ENCODE measurements at places on chromosomes 4 and X.

GRCh38 chr4:20368926-20369325 lies 117.2 kb downstream of the SLIT2 start:
- no peak for DNase-seq

GRCh38 chr4:184399512-184399908 lies 74.8 kb downstream of the IRF2 start:
- DNase-seq = no peak

DNA sequence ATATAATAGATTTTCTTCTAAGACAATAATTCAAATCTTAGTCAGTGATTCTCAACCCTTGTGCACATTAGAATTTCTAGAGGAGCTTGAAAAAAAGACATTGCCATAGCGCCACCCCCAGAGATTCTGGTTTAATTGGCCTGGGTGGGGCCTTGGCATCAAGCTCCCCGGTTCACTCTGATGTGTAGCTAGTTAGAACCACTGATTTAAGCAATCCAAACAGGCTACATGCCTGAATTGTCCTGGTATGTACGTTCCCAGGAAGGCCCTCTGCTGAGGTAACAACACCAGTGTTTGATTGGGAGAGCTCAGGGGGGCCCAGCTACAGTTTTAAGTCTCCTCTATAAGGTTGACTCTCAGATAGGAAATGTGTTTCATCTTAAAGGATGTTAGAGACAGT lies 1.3 kb upstream of the ATP10D start:
- no peak for DNase-seq

DNA sequence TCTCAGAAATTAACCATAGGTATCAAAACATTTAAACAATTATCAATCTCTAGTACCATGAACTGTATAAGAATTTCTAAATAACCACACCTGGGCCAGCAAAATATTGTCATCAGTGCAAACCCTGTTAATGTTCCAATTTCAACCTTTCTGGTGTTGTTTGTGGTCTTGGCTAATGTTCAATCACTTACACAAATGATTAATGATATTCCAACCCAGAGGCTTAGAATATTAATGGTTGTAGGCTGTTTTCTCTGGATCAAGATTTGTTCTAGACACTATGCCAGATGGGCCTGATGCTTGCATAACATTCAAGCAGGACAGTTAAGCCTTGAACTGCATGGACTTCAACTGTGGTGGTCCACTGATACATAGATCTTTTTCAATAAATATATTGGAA lies 69.1 kb downstream of the HS3ST1 start:
- no peak for DNase-seq

DNA sequence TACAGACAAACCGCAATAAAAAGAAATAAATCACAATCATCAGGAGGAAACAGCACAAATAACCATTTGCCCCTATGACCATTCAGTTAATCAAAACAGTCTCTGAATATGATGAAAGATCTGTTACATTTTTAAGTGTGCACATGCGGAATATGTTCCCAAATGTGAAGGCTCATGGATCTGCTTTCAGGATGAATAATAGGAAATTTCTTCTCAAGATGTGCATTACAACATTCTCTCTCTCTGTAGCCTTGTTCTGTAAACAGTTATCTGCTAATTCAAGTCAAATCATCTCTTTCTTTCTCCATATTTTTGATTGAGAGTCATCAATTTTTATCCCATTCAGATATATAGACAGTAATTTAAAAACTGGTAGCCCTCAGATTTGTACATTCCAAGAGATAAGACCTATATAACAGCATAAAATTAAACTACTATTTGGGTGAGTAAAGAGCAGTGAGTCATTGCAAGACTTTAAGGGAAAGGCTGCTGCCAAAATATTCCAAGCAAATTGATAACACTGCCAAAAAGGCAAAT lies 433.9 kb upstream of the ATOH1 start:
- no peak for DNase-seq

DNA sequence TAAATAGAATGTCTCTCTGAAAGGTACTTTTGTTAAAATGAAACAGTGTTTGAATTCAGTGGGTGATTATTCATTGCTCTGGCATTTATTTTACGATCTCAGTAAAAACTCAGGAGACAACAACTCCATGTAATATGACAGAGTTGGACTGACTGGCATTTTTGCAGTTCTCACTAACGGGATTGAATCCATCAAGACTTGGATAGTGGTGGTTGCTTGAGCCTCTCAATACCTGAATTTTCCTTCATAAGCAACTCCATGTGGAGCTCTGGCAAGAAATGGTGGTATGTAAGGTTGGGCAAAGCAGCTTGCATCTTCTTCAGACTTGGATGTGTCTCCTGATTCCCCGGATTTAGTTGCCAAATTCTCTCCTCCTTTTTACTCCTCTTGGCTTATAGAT lies 72.7 kb downstream of the FRMPD4 start:
- DNase-seq = no peak
